ENCODE measurements at places on chromosomes 1 and 21.

DNA sequence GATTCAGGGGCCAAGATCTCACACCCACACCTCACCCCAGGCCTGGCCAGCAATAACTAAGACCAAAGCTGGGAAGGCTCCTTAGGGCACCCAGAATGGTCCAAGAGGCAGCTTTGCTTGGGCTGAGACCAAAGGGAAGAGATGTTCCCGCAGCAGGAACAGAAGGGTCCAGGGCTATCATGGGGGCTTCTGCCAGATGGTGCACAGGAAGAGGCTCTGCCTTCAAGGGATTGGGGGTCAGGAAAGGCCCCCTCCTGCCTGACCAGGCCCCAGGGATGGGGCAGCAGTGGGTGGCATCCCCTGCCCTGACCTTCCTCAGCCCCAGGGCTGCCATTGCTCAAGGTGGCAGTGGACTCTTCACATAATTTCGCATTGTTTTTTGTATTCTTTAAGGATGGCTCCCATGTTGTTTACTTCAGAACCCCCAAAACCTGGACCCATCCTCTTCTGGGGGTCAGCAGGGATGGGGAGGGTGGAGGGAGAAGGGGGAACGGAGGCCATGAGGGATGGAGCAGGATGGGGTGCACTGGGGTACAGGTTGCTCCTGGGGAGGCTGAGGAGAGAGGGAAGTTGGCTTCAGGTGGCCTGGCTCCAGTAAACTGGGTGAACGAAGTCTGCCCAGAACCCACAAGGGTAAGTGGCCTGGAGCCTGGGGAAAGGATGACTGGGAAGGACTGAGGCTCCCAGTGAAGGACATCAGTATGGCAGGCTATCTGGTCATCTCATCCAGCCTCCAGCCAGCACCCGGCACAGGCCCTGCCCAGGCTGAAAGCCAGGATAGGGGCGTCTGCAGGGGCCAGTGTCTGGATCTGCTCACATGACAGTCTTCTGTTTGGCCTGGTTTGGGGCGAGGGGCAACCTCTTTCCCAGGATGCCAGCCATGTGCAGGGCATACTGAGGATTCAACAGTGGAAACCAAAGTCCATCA is 2.6 kb upstream of the NADK start:
- DNase-seq = no peak

DNA sequence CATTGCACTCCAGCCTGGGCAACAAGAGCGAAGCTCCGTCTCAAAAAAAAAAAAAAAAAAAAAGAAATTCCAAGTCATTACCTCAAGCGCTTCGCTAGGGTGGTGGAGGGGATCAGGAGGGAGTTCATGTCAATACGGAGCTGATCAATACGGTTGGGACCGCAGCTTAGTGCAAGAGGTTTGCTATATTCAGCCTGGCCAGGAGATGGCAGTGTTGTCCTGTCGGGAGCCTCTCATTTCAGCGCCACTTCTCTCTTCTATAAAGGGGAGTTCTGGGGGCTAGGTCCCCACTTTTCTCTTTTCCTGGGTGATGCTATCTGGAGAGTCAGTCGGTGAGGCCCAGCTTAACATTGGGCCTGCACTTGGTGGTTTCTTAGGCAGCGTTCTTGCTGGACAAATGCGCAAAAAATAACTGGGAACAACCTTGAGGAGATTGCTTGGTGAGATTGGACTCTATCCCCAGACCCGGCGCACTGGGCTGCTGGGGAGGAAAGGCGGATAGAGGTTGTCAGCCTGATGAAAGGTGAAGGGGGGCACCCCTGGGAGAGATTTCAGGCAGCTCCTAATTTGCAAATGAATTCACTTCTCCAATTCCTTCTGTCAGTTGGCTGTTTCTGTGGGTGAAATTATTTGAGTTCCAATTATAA is 40.4 kb downstream of the KIAA0040 start:
- no peak for DNase-seq

DNA sequence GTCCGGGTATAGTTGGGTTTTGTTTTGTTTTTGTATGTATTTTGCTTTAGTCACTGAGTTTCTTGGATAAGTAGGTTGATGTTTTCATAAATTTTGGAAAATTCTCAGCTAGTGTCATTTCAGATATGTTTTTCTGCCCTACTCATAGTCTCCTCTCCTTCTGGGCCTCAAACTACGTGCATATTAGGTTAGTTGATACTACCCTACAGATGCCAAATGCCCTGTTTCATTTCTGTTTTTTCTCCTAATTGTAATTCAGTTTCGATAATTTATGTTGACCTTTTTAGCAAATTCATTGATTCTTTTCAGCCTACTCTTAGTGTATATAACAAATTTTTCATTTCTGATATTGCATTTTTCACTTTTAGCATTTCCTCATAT is 268.6 kb upstream of the RGS18 start:
- DNase-seq = no peak

- peak; percentile 9 for DNase-seq
Observed at GRCh38 chr1:90387805-90388204, 329.3 kb downstream of the BARHL2 start.

- DNase-seq = no peak
Observed at GRCh38 chr21:35645991-35646390, 414.3 kb downstream of the SETD4 start.

DNA sequence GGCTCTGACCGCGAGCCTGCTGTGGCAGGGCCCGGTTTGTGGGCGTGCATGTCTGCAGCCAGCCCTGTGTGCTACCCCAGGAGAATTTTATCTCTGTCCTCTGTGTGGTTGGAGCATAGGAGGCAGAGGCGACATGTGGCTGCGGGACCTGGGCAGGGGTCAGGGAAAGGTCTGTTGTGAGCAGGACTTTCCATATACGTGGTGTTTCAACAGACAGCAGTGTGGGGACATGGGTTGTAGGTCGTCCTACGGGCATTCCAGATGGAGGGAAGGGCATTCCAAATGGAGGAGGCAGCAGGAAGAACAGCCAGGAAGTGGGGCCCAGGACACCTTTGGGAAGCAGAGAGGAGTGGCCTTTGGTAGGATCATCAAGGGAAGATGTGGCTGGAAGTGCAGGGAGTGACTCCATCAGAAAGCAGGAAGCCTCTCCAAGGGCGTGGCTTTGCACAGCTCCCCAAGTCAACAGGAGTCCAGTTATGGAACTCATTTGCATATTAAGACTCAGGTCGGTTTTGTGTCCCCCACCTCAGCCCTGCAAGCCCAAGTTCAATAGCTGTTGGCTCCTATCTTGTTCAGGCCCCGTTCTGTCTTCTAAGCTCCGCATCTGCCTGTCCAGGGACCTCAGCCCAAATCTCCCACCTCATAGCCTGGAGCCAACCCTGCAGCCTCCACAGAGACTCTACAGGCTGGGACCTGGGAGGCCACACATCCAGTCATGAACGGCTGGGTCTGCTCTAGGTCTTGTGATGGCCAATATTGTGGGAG is 309.1 kb downstream of the MATN1 start:
- DNase-seq = no peak

DNA sequence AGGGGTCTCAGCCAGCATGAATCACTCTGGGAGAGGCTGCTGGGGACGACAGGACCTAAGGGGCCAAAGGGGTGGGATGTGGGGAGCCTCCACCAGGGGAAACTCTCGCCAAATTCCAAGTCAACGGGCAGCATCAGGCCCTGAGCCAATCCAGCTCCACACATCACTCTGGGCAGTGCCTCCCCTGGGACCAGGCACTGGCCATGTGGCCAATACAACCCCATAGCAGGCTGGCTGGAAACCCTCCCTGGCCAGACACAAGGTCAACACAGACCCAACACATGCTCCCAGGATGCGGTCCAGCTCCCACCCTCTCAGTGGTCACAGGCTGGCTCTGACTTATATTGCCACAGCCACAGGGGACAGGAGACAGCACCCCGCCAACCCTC is 60.0 kb downstream of the MEGF6 start:
- DNase-seq = no peak

- DNase-seq = no peak
Observed at GRCh38 chr1:229199261-229200243, 71.4 kb upstream of the RAB4A start.

DNA sequence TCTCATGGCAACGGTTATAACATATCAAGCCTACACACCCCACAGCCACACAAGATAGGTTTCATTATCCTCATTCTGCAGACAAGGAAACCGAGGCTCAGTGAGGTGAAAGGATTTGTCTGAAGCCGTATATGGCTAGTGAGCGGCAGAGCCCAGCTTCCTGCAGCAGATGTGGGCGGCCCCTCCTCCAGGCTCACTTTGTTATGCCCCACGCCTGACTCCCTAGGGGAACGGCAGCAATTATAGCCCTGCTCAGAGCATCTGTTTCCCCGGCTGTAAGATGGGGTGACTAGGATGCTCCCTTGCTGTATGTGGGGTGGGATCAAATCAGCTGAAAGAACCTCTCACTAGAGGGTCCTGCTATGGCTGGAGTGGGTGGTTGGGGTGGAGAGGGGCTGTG is 22.1 kb downstream of the GRHL3 start:
- peak; percentile 35 for DNase-seq

DNA sequence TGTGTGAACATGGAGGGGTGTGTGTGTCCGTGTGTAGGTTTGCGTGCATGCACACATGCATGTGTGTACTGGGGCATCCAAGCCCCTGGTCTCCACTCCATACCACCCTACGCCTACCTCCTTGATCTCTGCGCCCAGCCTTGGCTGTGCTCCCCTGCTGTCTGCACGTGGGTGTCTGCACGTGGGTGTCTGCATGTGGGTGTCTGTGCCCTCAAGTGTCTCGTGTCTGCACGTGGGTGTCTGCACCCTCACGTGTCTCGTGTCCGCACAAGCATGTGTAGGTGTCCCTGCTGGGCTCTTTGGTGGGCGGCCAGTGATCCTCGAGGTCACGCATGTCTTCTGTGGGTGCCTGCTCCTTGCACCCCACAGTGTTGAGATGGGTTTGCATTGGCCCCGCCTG is 21.1 kb downstream of the RNF223 start:
- no peak for DNase-seq

DNA sequence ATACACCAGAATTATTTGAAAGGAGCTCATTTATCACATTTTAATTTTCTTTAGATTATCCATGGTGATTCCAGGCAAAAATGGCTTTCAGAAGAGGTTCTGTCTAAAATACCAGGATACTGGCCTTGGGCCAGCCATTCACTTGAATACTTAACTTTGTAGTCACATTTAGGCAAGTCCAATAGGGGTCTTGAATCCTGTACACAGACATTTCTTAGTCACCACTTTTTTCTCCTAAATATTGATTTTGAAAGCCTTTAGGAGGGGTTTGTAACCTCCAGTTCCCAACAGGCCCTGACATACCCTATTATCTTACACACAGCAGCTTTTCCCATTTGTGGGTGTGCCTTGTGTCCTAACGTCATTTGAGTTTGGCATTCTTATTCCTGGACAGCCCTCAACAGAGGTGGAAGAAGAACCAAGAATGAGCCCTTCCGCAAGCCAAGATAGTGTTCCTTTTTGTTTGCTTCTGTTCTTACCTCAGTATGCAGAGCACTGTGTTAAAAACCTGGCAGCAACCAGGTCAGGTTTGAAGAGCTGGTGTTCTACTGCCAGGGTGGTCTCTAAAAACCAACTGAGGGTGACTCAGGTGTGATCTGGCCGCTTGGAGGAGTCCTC is 19.5 kb downstream of the MAP3K7CL start:
- peak; percentile 85 for DNase-seq

DNA sequence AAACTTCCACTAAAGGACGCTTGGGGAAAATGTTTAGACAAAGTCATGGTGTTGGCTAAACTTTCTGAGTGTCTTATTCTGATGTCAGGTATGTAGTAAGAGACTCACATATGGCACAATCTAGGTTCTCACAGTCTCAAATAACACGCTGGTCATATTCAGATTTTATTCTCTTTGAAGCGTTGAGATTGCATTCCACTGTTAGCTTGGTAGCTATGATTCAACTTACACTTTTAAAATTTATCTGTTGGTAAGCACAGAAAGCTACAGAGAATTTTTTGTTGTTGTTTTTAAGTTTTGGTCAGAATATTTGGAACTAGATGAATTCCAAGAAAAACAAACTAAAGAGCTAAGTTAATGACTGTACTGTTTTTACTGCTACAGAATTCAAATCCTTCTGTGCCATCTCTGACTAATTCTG is 126.7 kb downstream of the PRRX1 start:
- peak; percentile 46 for DNase-seq

DNA sequence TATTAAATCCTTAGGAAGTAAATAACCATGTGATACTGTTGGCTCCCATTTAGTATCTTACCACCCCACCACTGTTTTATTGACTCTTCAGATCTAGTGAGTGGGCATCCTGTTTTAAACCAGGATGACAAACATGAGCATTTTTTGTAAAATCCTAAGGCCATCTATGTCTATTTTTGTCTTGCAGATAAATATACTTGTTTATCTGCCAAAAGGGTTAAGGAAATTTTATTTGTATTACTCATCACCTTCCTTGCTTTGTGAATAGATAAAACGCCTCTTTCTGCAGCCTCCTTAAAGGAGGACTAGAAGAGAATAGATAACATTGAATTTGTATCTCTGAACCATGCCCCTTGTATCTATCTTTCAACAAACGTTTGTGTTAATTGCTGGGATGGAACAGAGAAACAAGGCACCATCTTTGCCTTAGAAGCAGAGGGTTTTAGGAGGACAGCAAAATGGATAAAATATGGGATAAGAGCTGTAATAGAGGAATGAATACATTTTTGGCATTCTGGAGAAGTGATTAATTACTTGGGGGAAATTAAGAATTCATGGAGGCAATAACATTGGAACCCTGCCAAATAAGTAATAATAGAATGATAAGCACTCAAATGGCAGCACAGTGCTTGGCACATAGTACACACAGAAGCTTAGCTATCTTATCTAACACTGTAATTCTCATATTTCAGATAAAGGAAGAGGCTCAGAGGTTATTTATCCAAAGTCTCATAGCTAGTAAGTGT is 14.7 kb downstream of the YTHDF2 start:
- peak; percentile 71 for DNase-seq

DNA sequence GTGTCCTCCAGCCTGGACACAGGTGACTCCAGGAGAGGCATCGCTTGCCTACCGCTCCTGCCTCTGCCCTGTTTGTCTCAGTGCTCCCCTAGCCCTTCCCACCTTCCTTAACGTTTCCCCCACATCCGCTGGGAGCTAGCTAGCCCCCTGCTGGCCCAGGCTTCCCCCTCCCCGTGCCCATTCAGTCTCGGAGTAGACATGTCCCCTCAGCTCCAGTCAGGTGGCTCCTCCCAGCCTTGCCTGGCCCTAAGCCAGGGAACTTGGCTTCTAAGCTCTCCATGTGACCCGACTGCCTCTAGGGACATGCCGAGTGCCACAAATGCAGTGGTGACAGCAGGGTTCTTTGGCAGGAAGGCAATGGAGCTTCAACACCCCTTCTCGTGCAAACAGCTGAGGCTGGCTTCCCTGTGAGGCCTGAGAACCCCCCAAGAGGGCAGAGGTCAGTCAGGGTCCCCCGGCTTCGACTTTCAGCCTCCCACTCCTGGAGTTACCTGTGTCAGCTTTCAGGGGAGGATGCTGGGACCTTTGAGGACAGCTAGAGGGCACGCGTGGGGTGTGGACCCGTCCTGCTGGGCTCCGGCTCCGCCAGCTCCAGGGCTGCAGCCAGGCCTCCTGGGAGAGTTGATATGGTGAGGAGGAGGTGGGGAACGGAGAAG is 16.2 kb downstream of the DRAXIN start:
- DNase-seq = no peak

- no peak for DNase-seq
Observed at GRCh38 chr1:226958300-226958699, 18.2 kb downstream of the COQ8A start.

GRCh38 chr1:193451001-193451400 is 264.6 kb upstream of the B3GALT2 start:
- DNase-seq = no peak

- peak; percentile 74 for DNase-seq
Observed at GRCh38 chr1:15417059-15417934, 7.6 kb downstream of the EFHD2 start.

Data from fibroblast of skin of right biceps (primary cell).